ENCODE measurements at places on chromosomes 3 and 15.

DNA sequence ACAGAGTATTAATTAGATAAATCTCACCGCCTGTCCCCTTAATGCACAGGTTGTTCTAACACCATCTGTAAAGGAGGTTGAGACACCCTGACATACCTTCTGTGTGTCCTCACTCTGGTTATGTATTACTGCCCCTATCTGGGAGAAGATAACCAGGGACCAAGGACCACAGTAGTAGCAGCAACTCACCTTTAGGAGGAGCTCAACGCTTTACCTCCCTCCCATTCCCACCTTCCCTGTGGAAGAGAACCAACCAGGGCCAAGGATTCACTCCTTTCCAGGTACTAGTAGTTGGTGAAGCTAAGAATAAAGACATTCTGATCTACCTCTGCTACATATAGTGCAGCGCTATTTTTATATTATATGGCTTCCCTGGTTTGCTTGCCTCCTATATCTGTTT lies 232.6 kb downstream of the MEX3B start:
- no peak for DNase-seq

DNA sequence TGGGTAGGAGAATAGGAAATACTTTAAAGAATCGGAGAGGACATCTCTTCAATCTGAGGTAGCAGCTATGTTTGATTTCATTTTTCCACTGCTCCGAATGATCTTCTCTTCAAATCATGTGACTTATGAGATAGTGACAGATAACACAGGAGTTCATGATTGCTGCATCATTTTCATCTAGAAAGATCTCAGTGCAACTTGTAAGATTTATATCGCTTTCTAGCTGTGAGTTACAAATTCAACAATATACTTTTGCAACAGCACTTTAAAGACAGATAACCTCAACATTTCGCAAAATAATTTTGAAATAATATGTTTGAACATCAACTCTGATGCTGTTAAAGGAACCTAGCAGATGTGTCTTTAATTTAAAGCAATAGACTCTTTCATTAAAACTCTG lies 99.9 kb upstream of the CCDC80 start:
- no peak for DNase-seq

GRCh38 chr3:29977360-29977759 lies 629.0 kb upstream of the TGFBR2 start:
- no peak for DNase-seq

GRCh38 chr3:189349772-189350171 lies 178.0 kb downstream of the TPRG1 start:
- no peak for DNase-seq

GRCh38 chr3:98690876-98691275 lies 72.3 kb upstream of the ST3GAL6 start:
- no peak for DNase-seq

DNA sequence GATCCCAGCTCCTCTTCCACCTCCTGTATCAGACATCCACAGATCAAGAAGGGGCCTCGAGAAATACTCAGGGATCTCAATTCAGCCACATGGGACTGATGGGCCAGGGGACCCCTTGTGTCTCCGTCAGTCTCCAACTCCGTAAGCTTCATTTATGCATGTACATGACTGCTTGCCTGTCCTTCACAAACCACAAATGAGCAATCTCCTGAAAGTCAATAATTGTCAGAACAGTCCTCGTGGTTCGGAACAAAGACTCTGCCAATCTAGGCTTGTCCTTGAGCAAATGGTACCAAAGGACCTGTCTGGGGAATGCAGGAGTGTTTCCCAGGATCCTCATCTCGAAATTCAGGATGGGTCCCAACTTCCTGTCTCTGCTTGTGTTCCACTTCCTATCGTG lies 20.8 kb downstream of the SLC12A8 start:
- DNase-seq = no peak

GRCh38 chr15:35458176-35458856 lies 87.6 kb downstream of the DPH6 start:
- no peak for DNase-seq

DNA sequence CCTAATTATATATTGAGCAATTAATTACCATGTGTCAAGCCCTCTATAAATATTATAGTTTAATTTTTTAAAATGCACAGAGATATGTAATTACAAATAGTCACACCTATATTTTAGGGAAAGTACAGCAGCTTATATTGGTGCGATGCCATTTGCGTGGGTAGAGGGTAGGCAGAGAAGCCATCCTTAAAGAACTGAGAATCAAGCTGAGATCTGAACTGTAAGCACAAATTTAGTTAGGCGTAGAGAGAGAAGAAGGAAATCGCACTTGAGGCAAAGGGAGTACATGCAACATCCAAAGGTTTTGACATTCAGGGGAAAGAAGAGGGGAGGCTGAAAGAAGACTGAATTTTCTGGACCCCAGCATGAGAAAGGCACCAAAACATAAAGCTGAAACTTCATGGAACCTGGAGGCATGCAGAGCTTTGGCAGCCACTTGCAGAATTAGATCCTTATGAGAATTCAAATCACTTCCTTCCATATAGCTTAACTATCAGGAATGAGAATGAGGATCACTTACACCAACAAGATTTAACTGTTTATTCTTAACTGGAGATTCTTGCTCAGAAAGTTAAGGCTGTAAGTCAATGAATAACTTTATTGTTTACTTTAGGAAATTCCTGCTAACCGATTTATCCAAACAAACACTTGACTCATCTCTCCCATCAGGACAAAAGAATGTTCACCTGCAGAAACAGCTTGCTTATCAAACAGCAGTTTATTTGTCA lies 114.3 kb downstream of the TGFBR2 start:
- DNase-seq = no peak

- DNase-seq = no peak
These were observed 116.9 kb upstream of the ARPP21 start for GRCh38 chr3:35522450-35522849.

All from activated T-cell treated with anti-CD3 and anti-CD28 coated beads, Interleukin-2, amount 50 U/mL, for 72 hours (primary cell).